T-helper 17 cell (primary cell): ENCODE measurements at places on chromosomes 3 and 15. TPM values are rescaled to one million over a fixed set of nuclear protein-coding genes. Genes with fewer than 3 reads are reported as not detected.

Gene SLC27A2
- total RNA-seq = 0.42 TPM

DNA sequence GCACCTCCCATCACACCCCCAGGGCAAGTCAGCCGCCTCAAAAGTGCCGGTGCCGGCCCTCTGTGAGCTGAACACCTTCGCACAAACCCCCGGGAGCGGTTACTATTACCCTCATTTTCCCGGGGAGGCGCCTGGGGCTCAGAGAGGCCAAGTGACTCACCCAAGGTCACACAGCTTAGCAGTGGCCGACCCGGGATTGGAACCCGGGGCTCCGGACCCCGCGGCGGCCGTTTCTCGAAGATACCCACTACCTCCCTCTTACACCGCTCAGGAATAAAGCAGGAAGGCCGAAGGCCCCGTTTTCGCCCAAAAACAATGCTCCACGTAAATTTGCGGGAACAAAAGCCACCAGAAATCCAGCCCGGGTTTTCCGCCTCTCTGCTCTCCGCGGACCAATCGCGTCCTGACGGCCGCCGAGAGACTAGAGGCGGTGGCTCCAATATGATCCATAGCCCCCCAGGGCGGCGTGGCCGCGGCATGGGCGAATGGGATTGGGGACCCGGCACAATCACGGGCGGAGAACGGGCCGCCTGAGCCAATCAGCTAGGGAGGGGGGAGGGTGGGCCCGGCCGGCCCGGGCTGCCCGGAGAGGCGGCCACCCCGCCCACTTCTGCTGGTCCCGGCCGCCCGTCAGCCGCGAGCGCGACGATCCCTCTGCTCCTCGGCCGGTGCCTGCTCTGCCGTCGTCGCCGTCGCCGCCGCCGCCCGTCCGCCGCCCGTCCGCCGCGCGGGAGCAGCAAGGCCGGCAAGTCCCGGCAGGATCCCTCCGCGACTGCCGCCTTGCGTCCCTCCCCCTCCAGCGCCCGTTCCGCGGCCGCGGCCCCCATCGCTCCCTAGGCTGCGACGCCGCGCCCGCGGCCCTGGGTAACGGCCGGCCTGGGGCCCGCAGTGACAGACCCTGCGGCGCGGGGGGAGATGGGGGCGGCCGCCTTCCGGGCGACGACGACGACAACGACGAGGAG, 177.0 kb downstream of the OR4M2 start:
- no peak overlapping the region for H3K4me3 ChIP-seq
- no peak for DNase-seq
- H3K27me3 ChIP-seq = peaks cover 4% of the 10 kb centered on the region
- no peak overlapping the region for H3K27ac ChIP-seq
- H3K36me3 ChIP-seq = no peaks in the 10 kb centered on the region
- H3K4me1 ChIP-seq = peaks cover 35% of the 10 kb centered on the region

GRCh38 chr15:73464602-73465001, 21.6 kb downstream of the REC114 start:
- H3K27ac ChIP-seq = no peak overlapping the region
- H3K4me1 ChIP-seq = no peaks in the 10 kb centered on the region
- no peak overlapping the region for H3K4me3 ChIP-seq
- peaks cover 2% of the 10 kb centered on the region for H3K36me3 ChIP-seq

DNA sequence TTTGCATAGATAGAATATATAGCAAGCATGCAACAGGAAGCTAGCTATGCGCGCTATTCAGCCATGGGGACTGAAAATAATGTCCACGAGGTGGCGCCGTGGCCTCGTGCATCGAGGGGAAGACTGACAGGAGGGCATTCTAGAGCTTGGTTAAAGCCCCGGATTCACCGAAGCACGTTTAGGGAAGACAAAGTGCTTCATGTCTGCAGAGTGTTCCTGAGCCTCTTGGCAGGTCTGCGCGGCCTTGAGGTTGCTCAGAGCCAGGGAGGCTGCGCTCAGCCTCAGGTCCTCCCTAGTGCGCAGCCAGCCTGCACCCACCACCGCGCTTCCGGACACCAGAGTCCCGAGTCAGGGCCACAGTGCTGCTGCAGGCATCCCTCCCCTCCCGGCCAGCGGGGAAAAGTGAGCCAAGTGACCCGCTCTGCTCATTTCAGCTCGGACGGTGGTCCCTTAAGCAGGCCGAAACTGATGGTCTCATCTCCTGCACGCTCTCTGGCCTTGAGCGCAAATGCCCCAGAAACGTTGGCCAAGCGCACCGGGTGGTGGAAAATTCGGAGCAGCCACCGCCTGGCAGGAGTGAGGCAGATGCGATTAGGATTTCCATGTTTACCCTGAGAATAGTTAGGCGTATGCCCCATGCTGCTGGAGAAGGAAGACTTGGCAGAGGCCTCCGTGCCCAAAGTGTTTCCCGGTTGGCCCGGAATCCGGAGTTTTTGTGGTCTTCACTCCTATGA, 24.8 kb downstream of the GABRA5 start:
- no peaks in the 10 kb centered on the region for H3K36me3 ChIP-seq
- H3K27me3 ChIP-seq = peaks cover 5% of the 10 kb centered on the region
- H3K4me3 ChIP-seq = no peak overlapping the region
- DNase-seq = no peak
- peaks cover 2% of the 10 kb centered on the region for H3K4me1 ChIP-seq
